ENCODE measurements at places on chromosomes 11 and 22. TPM values are rescaled to one million over a fixed set of nuclear protein-coding genes. Genes with fewer than 3 reads are reported as not detected.

DNA sequence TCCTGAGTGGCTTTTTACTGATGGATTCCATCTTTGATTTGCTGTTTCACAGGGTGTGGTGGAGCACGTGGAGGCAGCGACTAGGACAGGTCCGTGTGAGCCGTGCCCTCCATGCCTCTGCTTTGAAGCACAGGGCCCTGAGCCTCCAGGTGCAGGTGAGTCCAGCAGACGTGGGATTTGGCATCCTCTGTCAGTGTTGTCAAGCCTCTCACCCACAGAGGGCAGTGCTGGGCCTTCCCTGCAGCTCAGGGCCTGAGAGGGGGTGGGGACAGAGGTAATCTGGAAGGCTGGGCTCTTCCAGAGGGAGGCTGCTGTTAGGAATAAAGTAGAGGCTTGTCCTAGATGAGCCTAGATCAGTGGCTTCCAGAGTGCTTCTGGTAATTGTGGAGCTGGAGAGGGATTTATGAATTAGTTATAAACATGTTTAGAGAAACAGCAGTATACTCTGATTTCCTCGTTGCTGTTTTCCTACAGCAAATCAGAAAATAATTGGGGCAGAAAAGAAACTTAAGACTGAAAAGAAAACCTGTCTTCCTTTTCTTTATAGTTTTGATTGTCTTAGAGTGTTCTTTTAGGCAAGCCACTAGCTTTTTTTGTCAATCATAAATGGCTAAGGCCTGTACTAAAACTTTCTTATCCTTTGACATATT, 65.0 kb downstream of the SFI1 start:
- H3K27me3 ChIP-seq, result no peaks in the 10 kb centered on the region
- peak; percentile 68 for DNase-seq
- H3K27ac ChIP-seq, result no peak overlapping the region
- H3K36me3 ChIP-seq, result no peaks in the 10 kb centered on the region
- no peaks in the 10 kb centered on the region for H3K4me1 ChIP-seq
- H3K4me3 ChIP-seq, result no peak overlapping the region

Gene NFAM1
- 1.8 TPM for total RNA-seq

DNA sequence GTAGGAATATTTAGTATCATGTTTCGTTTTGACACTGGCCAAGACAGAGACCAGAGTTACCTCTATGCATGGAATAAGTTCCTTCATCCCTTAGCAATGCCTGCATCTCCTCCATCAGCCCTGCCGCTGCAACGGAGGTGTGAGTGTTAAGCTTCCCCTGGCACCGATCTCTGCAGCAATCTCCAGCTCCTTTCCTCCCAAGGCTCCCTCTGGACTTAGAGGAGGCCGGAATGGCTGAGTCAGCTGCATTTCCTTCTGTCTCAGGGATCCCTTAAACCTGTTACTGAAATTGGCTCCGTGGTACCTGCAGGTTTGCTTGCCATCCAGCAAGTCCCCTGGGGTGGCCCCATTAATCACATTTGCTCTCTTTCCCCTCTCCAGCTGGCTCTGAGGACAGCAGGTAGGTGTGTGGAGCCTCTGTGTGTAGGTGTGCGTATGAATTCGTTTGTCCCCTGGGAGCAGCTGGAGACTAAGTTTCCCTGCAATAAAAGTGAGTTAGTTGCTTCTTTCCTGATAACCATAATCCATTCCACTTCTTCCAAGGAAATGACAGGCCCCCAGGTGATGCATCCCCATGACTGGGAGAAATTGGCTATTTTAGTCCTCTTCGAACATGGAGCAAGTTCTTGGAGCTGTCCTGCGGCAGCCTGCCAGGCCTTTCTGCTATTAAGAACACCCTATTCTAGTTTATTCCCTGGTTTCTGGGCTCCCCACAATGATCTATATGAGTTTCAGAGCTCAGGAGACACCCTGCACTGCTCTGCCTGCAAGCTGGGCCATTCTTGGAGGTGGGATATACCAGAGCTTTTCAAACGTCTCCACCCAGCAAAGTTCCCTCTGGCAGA, 457.2 kb upstream of the CADM1 start:
- peaks cover 5% of the 10 kb centered on the region for H3K4me1 ChIP-seq
- H3K27ac ChIP-seq, result no peak overlapping the region
- peak; percentile 56 for DNase-seq
- H3K27me3 ChIP-seq, result no peaks in the 10 kb centered on the region

Gene SOX10
- 2.3 TPM for total RNA-seq

GRCh38 chr11:104442321-104442720, 278.4 kb upstream of the PDGFD start:
- DNase-seq, result no peak
- no peak overlapping the region for H3K4me3 ChIP-seq
- no peaks in the 10 kb centered on the region for H3K27me3 ChIP-seq
- no peak overlapping the region for H3K27ac ChIP-seq

GRCh38 chr11:46554213-46555147, 39.3 kb downstream of the AMBRA1 start:
- H3K27me3 ChIP-seq, result no peaks in the 10 kb centered on the region
- H3K36me3 ChIP-seq, result no peaks in the 10 kb centered on the region
- no peak for DNase-seq

DNA sequence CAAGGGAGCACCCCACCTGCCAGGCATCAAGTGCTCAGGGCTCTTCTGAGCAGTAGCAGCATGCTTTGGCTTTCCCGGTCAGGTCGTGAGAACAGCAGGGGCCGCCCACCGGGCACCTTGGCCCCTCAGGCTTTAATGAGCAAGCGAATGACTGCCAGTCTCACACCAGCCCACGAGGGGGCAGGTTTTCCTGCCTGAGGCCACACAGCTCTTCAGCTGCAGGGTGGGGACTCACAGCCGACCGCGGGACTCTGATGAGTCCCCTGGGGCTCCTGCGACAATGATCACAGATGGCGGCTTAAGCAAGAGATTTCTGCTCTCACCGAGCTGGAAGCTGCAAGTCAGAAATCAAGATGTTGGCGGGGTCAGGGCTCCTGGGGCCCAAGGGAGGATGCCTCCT, 14.3 kb upstream of the FGF19 start:
- DNase-seq, result no peak
- H3K4me1 ChIP-seq, result no peaks in the 10 kb centered on the region
- no peaks in the 10 kb centered on the region for H3K36me3 ChIP-seq
- no peaks in the 10 kb centered on the region for H3K27me3 ChIP-seq
- no peak overlapping the region for H3K27ac ChIP-seq

DNA sequence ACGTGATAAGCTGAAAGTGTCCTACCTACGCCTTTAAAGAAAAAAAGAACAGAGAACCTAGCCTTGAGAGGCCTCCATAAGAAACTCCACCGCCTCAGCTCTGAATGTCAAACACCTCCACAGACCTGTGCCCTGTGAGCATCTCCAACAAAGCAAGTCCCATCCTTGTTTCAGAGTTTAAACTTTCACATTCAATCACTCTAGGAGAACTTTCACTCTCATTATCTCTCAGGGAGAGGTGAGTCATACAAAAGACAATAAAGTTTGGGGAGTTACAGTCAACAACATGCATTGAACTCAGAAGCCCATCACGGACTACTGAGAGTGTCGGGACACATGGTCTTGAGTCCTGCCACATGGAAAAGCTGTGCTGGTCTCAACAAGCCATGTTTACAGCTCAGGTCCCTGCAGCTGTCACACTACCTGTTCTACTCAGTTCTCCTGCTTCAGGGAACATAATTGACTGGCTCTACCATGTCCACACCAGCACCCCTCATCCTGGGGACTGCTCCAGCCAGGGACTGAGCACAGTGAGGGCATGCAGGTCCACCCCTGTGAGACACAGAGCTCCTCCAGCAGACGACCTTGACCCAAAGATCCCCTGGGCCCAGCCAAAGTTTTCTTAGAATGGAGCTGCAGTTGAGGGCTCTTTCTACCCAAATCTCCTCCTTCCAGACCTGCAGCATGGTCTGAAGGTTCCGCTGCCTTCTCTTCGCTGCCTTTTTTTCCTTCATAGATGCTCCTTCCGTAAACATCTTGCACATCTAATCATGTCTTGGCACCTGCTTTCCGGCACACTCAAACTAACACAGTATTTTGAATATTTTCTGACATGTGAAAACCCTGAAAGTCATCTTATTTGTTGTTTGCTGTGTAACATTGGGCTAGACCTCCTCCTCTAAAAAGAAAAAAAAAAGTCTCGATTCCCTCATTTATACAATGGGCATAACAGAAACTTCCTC, 114.9 kb downstream of the ETS1 start:
- peaks cover 23% of the 10 kb centered on the region for H3K4me1 ChIP-seq
- no peaks in the 10 kb centered on the region for H3K36me3 ChIP-seq
- no peak overlapping the region for H3K4me3 ChIP-seq
- H3K27me3 ChIP-seq, result no peaks in the 10 kb centered on the region
- DNase-seq, result no peak
- H3K27ac ChIP-seq, result no peak overlapping the region

DNA sequence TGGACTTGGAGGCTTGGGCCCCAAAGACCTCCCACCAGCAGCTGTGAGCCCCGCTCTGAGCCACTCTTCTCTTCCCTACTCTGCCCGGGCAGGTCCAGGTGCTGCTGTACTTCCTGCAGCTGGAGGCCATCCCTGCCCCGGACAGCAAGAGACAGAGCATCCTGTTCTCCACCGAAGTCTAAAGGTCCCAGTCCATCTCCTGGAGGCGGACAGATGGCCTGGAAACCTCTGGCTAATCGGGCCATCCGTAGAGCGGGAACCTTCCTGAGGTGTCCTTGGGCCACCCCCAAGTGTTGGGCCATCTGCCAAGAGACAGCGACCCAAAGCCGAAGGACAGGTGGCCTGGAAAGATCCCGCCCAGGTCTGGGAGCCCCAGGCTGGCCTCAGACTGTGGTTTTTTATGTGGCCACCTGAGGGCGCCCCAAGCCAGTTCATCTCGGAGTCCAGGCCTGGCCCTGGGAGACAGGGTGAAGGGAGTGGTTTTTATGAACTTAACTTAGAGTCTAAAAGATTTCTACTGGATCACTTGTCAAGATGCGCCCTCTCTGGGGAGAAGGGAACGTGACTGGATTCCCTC, 135.1 kb downstream of the BCR start:
- DNase-seq, result peak; percentile 86
- H3K4me1 ChIP-seq, result peaks cover 2% of the 10 kb centered on the region
- no peaks in the 10 kb centered on the region for H3K27me3 ChIP-seq
- H3K36me3 ChIP-seq, result no peaks in the 10 kb centered on the region
- H3K27ac ChIP-seq, result no peak overlapping the region

DNA sequence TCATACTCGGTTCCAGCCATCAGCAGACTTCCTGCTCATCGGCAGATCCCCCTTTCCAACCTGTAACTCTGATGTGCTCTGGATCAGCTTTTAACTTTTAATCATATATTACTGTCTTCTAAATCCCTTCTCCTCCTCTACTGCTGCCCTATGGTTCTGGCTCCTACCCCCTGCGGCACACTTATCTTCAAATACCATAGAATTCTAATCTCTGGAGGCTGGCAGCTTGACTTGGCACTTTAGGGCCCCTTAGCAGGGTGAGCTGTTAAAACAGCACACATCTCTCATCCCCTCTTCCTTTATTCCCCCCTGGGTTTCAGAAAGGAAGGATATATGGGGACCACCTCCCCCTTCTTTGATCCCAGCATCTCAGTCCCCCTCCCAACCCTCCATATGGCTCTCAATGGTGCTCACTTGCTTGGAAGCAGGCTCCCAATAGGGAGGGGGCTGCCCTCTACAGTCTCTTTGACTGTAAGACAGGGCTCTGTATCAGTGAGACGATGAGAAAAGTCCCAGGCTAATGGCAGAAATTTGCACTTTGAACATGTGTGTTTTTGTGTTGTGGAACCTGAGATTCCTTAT, 4.4 kb upstream of the CNTF start:
- DNase-seq, result no peak
- peaks cover 4% of the 10 kb centered on the region for H3K4me1 ChIP-seq
- no peaks in the 10 kb centered on the region for H3K36me3 ChIP-seq
- H3K4me3 ChIP-seq, result no peak overlapping the region

DNA sequence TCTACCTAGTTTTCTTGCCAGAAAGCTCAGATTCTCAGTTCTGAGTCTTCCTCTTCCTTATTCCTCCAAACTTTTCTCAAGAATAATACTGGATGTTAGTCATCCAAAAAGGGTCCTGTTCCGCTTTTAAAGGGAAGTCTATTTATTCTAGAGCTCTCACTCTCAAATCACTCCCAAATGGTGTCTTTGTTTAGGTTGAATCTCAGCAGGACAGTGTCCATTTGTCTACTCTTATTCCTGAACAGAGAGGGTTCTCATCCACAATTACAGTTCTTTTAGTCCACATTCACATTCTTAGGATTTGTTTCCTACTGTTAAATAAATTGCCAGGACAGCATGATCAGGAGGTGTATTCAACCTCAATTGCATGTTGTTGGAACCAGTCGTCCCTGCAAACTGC, 61.3 kb downstream of the MUC15 start:
- no peaks in the 10 kb centered on the region for H3K4me1 ChIP-seq
- DNase-seq, result no peak
- H3K4me3 ChIP-seq, result no peak overlapping the region
- H3K27ac ChIP-seq, result no peak overlapping the region
- no peaks in the 10 kb centered on the region for H3K27me3 ChIP-seq
- no peaks in the 10 kb centered on the region for H3K36me3 ChIP-seq

Gene SYT13
- 1.0 TPM for total RNA-seq

Gene LUZP2
- total RNA-seq, result not detected

- H3K4me1 ChIP-seq, result no peaks in the 10 kb centered on the region
- no peak overlapping the region for H3K27ac ChIP-seq
- H3K36me3 ChIP-seq, result no peaks in the 10 kb centered on the region
Observed at GRCh38 chr22:19520566-19521305, 3.5 kb downstream of the CLDN5 start.

DNA sequence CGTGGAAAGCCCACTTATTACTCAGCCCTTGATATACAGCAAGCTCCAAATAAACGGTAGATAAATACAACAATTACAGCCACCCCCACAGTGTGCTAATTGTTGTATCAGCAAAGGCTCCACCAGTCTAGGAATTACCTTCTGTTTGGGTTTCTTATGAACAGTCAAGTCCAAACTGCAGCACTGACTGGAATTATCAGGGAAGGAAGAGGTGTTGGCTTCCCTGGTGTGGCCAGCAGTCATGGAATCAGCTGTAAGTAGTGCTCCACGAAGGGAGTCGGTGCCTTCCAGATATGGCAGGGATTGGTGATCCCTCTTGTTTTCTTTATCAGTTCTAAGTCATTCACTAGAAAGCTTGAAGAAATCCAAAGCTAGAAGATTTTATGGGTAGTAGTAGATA, 209.1 kb downstream of the SNX19 start:
- H3K27me3 ChIP-seq, result no peaks in the 10 kb centered on the region
- no peak for DNase-seq
- no peak overlapping the region for H3K27ac ChIP-seq

DNA sequence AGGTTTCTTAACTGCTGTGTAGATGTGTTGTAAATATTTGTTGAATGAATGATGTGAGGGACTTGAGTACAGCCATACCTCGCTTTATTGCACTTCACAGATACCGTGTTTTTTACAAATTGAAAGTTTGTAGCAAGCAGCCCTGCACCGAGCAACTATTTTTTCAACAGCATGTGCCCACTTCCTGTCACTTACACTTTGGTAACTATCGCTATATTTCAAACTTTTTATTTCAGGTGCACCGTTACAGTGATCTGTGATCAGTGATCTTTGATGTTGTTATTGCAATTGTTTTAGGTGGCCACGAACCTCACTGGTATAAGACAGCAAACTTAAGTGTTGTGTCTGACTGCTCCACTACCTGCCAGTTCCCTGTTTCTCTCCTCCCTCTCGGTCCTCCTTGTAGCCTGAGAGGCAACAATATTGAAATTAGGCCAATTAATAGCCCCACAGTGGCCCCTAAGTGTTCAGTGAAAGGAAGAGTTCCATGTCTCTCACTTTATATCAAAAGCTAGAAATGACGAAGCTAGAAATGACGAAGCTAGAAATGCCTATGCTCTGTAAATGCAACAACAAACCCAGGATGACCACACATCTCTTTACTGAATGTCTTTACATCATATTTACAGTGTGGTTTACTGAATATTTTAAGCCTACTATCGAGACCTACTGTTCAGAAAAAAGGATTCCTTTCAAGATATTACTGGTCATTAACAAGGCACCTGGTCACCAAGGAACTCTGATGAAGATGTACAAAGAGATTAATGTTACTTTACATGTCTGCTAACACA, 1.0 kb downstream of the SFI1 start:
- no peaks in the 10 kb centered on the region for H3K36me3 ChIP-seq
- no peak for DNase-seq

Gene XNDC1N
- total RNA-seq, result 11.7 TPM

Gene CHRM4
- not detected for total RNA-seq

Data from ovary (tissue), 10 donors.